ENCODE measurements at places on chromosomes 11 and 22.

GRCh38 chr22:19688301-19689290 lies 25.7 kb upstream of the SEPTIN5 start:
- DNase-seq: no peak

- DNase-seq: no peak
Measured at GRCh38 chr11:107653076-107653475, 58.8 kb downstream of the SLN start.

DNA sequence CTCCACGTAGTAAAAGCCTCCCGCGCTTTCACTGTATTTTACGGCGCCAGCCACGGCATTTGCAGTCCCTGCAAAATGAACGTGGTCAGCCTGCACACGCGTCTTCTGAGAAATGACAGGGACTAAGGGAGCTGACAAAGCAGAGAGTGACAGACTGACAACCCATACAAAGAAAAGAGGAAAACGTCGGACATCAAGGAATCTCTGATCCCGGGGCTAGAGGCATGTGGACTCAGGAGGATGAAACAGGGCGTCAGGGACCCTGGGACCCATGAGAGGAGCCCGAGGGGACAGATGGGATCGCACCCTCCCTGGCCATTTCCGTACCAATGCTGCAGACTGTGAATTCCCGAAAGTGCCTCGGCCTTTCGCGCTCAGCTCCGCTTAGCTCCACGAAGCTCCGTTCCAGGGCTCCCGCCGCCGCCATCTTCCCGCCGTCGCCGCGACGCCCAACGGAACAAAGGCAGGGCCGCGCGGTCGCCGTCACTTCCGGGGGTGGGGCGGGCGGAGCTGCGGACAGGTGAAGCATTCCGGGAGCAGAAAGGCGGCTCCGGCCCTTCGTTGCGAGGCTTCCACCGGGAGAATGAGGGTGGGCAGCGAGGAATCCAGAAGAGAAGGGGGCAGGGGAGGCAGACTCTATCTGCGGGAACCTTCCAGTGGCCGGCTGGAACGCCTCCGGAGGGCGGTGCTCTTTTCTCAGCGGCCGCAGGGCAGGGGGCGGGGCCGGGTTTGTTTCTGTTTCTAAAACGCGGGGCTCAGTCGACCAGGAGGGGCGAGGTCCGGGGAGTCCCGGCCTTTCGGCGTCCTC lies at the start of gene NUP160:
NUP160 (minus strand) TSS at position 459 of the 808 bp plus-strand sequence; CDS start at position 427, 32 bp downstream.
- DNase-seq: peak; percentile 86

DNA sequence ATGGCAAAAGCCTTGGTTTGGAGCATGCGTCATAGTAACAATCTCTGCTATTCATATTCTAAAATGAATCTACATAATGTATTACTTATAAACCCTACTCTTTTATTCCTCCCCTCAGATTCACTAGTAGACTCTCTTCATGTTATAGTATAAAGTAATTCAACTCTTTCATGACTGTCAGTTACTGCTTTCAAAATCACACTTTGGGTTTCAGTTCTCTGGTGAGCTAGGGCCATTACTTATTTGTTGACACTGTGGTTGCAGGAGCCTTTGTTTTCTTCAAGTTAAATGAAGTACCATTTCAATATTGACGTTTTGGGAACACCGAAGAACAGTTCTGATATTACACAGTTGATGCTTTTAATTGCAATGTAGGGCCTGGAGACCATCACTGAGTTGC lies 378.4 kb downstream of the DDX10 start:
- DNase-seq: no peak

- no peak for DNase-seq
Measured at GRCh38 chr11:61860054-61860903, 31.1 kb downstream of the FADS3 start.

DNA sequence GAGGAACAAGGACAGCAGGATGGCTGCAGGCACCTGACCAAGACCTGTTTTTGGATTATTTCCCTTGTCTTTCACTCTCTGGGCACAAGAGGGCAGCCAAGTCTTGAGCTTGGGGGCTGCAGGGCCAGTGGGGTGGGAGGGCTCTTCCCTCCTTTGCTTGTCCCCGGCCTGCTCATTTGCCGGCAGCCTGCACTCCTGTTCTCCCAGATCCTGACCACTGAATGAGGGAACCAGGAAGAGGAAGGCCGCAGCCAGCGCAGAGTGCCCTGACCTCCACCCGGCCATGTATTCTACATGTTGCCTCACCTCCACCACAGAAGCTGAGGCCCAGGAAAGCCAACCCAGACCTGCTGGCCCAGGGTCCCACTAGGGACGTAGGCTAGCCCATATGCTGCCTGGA lies 15.5 kb upstream of the NNMT start:
- DNase-seq: no peak

DNA sequence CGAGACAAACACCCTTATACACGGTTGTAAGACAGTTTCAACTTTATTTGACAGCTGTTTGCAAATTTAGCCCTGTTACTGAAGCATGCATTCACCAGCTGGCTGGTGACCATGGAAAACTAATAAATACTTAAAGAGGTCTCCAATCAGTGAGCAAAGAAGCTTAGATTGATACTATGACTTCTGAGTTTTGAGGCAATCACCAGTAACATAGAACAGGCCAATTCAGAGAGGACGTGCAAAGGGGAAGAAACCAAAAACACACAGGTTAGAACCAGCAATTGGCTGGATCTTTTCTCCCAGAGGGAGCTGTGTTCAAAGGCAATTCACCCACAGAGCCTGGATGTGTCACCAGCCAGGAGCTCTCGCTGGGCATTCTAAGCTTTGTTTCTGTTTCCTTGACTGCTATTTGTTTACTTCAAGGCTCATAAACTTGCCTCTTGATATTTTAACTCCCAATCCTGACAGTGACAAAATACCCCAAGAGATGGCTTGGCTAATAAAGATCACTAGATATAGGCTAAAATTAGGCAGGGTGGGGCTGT lies 113.6 kb upstream of the MTMR2 start:
- DNase-seq: no peak

All from stimulated activated CD8-positive, alpha-beta memory T cell treated with anti-CD3 and anti-CD28 coated beads, Interleukin-7, amount 100 ng/mL, for 24 hours (primary cell).